Fibroblast of skin of right biceps (primary cell): ENCODE measurements at places on chromosomes 2 and 18.
A peak's percentile ranks its signal among the peaks of the same experiment; 100 is the strongest.

DNA sequence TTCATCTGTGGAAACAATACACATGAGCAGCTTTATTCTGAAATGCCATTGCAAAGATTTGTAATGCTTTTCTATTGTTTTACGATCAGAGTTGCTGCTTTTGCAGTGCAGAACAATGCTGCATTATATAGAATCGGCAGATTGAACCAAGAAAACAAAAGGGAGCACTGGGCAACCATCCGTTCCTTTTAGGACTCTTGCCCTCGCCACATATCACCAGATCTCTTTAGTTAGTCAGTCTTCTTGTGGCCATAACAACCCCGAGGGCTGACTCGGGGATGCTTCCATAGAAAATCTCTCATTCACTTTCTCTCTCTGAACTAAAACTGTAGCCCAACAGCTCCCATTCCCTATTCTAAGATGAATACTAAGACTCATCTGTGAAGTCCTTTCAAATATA is 340.4 kb downstream of the NRXN1 start:
- no peak for DNase-seq

- peak; percentile 98 for DNase-seq
These were observed 11.1 kb upstream of the SCG2 start for GRCh38 chr2:223613017-223613950.

- no peak for DNase-seq
These were observed 47.0 kb downstream of the HYCC2 start for GRCh38 chr2:201024518-201024917.

DNA sequence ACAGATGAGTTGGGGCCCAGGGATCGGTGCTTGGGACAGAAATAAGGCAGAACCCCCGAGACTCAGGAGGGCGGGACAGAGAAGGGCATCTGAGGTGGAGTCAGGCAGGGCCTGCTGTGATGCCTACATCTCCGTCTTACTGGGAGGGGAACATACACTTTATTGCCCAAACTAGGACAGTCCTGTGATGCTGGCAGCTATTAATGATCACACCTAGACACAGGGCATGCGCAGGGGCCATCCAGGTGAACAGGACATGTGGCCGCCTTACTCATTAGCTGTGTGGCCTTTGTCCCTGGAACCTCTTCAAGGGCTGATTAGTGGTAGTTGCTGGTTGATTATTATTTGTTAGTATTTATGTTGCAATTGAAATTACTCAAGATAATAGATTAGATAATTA is 33.2 kb downstream of the MLPH start:
- DNase-seq, result no peak

- DNase-seq, result peak; percentile 75
These were observed 246.6 kb downstream of the SETBP1 start for GRCh38 chr18:44927127-44927849.

DNA sequence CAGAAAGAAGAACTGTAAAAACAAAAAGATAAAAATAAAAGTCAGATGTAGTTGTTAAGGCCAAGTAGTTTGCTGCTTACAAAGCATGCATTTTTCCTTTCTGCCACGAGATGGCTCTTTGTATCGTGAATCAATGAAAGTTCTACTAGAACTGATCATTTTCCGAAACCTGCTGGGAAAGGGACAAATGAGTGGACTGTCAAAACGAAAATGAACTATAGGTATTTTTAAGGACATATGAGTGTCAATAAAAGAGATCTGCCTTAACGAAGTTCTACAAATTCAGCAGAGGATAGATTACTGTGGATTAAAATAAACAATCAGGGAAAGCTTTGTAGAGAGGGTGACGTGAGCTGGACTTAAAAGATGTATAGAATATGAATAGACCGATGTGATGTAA is 15.0 kb upstream of the ELOA2 start:
- DNase-seq, result peak; percentile 30

DNA sequence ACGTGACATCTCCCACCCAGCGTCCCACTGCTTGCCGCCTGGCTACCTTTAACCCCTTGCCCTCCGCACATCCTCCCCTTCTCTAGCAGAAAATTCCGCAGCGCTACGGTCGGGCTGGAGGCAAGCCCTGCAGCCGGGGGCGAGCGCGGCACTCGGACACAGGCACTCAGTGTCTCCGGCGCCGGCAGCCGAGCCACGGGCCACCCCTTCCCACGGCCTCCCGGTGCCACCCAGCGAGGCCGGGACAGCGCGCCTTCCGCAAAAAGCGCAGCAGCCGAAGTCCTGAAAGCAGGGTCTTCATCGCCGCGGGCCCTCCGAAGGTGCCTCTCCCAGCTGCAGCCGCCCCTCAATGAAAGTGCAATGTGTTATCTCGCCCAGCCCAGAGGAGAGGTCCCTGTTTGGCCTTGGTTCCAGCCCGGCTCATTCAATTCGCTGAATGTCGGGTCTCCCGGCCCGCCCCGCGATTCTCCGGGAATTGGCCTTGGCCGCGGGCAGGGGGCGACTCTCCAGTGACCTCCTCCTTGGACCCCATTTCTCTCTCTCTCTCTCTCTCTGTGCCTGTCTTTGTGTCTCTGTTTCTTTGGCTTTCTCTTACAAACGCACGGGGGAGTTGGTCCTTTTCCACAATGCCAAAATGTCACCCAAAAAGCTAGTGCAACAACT is 1.1 kb downstream of the DLGAP1 start:
- no peak for DNase-seq

- DNase-seq, result no peak
These were observed 248.2 kb upstream of the CDH20 start for GRCh38 chr18:61085036-61085435.

DNA sequence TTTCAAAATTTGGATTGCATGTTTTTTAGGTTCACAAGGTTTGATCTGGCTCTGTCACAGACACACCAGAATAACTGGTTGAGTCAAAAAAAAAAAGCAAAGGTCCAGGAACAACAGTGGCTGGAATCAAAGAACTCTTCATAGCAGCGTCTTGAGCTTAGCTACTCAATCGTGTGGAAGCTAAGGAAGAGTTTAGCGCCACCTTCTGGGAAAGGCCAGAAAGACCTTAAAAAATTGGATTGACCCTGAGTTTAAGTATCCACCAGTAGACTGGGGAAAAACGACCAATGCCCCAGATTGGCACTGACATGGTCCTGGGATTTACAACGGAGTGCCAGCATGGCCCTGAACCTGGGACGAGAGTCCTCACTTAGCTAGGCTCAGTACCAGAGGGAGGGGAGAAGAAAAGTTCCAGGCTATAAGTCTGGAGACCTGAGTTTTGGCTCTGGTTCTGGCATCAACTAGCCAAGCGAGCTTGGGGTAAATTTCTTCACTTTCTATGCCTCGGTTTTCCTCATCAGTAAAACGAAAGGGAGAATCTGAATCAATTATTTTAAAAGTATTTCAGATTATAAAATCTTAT is 71.1 kb upstream of the TFCP2L1 start:
- DNase-seq, result peak; percentile 53

- DNase-seq, result peak; percentile 53
These were observed 51.0 kb upstream of the CYP26B1 start for GRCh38 chr2:72198532-72199241.

- no peak for DNase-seq
These were observed 206.4 kb downstream of the NBAS start for GRCh38 chr2:15354596-15355366.

- no peak for DNase-seq
These were observed 47.8 kb upstream of the MAP4K3 start for GRCh38 chr2:39484620-39485495.

DNA sequence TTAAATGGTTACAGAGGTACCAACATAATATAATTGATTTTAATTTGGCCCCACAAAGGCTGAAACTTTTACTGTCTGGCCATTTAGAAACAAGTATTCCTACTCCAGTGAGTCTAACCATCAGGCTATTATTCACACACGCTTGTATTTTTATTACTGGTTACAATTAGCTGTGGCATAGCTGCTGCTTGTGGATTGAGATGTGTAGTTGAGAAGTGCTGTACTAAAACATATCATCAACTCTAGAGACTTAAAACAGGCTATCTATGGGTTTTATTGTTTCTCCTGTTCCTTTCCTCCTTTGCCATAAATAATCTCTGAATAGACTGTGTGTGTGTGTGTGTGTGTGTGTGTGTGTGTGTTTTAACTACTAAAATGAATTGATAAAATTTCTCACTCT is 530.2 kb downstream of the CCDC85A start:
- peak; percentile 40 for DNase-seq

GRCh38 chr18:26052505-26052904 is 37.9 kb downstream of the SS18 start:
- DNase-seq, result peak; percentile 4

DNA sequence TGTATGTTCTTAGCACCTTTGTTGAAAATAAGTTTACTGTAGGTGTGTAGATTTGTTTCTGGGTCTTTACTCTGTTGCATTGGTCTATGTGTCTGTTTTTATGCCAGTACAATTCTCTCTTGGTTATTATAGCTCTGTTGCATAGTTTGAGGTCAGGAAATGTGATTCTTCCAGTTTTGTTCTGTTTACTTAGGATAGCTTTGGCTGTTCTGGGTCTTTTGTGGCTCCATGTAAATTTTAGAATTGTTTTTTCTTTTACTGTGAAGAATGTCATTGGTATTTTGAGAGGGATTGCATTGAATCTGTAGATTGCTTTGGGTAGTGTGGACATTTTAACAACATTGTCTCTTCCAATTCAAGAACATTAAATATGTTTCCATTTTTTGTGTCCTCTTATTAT is 69.1 kb downstream of the ANKRD62 start:
- DNase-seq, result no peak

DNA sequence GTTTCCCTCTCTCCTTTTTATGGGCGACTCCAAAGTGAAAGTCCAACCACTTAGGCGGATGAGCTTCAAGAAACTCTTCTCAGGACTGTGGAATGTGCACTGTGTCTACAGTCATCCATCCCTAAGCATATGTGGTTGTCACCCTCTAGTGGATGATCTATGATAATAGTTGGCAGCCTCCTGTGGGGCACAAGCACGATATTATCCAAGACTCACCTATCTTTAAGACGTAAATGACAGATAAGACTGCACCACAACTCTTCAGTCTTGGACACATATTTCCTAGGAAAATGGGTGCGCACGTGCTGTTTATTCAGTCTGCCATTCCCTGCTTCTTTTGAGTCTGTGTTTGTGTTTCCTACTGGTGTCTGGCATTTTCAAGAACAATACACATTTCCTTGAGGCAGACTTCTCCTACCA is 145.5 kb upstream of the CTAGE1 start:
- peak; percentile 87 for DNase-seq

GRCh38 chr2:217986256-217986961 is 16.4 kb downstream of the TNS1 start:
- no peak for DNase-seq

DNA sequence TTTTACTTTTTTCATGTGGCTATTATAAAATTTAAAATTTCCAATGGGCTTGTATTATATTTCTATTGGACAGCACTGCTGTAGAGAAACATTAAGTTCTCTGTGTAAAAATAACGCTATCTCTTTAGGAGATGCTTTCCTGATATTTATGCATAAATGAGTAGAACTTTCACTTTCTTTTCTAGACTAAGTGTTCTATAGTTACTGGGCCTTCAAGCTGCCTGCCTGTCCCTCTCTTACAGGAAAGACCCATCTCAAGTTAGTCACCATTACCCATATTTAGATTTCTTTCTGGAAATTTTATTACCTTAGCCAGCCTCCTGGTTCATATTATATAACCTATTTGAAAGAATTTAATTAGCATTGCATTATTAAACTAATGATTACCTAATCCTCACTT is 4.8 kb downstream of the ITGA4 start:
- no peak for DNase-seq

GRCh38 chr2:130764035-130764820 is 8.9 kb downstream of the AMER3 start:
- no peak for DNase-seq

GRCh38 chr2:234172066-234172465 is 121.6 kb downstream of the SPP2 start:
- DNase-seq, result peak; percentile 24

- DNase-seq, result peak; percentile 20
These were observed 46.9 kb downstream of the DNMT3A start for GRCh38 chr2:25294573-25295462.

DNA sequence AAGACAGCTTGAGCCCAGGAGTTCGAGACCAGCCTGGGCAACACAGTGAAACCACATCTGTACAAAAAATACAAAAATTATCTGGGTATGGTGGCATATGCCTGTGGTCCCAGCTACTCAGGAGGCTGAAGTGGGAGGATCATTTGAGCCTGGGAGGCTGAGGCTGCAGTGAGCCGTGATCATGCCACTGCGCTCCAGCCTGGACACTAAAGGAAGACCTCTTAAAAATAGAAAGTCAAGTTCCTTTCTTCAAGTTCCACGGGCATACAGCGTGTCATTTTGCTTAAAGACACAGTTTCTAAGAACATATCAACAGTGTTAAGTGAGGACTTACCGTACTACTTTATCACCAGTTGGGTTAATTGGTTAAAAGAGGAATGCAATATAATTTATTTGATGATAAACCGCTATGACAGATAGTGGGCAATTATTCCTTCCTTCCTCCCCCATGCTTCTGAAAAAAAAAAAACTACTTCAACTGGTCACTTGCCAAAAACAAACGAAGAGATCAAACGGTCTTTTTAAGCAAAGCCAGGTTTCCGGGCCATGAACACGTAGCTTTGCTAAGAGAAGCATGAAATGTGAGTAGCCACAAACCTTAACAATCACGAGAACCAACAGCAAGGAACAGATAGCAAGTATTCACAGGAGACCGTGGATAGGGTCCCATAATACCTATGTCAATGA is 21.4 kb downstream of the AP1S3 start:
- DNase-seq, result peak; percentile 46

GRCh38 chr2:41741951-41742595 is 305.7 kb upstream of the PKDCC start:
- no peak for DNase-seq

DNA sequence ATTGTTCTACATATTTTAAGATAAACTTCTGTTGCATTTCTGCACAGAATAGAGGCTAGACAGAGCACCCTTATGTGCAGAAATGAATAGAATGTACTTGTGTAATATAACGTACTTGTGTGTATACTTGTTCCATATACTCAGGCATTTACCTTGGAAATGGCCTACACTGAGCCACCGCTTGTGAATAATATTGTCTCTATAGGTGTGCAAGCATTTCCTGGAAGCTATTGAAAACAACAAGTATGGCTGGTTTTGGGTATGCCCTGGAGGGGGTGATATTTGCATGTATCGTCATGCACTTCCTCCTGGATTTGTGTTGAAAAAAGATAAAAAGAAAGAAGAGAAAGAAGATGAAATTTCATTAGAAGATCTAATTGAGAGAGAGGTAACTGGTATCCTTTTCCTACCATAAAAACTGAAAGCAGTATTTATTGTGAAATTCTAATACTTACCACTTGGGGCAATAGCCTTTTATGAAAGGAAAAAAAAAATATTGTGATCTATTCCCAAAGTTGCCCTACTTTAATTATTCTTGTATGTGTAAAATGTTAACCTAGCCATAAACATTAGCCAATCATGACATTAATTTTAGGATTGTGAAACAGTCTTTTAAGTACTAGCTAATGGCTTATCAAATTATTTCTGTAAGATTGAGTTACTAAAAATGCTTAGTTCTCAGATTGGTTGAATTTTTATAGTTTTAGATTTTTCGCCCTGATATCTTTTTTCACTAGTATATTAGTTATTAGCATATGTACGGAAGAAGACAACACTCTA is 18.0 kb downstream of the ZC3H15 start:
- DNase-seq, result peak; percentile 30

DNA sequence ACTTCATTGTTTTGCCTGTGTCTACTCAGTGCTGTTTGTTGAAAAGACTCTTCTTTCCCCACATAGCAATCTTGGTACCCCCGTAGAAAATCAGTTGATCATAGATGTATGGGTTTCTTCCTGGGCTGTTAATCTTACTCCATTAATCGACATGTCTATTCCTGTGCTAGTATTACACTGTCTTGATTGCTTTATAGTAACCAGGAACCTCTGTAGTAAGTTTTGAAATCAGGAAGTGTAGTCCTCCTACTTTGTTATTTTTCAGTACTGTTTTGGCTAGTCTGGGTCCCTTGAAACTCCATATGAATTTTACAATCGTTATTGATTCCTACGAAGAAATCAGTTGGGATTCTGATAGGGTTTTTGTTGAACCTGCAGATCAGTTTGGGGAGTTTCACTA is 78.8 kb upstream of the FAM136A start:
- no peak for DNase-seq
